Adipocyte (in vitro differentiated cells): ENCODE measurements at places on chromosomes 11 and 22.

DNA sequence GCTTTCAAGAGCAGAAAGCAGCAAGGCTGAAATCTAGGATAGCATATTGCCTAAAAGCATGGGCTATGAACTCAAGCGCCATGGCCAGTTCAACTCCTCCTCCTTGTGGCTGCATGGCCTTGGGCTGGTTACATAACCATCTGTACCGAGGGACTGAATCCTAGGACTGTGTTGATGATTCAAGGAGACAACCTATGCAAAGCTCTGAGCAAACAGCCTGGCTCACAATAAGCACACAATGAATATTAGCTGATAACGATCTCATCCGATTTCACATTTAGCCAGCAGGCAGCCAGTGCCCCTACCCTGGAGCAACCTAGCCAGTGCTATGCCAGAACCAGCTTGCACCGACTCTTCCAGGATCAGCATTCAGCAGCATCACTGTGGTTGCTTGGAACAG lies 698.4 kb downstream of the TBC1D22A start:
- no peak for DNase-seq

GRCh38 chr11:78338138-78338537 lies 79.5 kb downstream of the GAB2 start:
- DNase-seq, result no peak

DNA sequence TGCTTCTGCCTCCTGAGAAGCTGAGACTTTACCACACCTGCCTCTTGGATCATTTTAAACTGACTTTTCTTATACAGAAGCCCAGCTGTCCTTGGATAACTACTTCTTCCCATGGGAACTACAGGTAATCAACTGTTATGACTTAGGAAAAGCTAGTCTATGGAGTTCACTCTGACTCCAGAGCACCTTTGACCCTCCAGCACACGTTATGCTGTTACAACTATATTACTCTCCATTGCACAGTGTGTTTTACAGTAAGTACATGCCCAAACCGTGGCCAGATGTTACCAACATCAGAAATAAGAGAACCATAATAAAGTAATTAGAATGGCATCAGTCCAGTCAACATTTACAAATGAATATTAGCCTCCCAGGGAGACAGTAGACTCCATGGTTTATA lies 21.3 kb upstream of the TSG101 start:
- DNase-seq, result no peak

GRCh38 chr11:126355324-126355925 lies at the start of gene ST3GAL4:
ST3GAL4 (plus strand) TSS chr11:126355686; CDS start chr11:126406156, 50,470 bp downstream.
- peak; percentile 85 for DNase-seq

DNA sequence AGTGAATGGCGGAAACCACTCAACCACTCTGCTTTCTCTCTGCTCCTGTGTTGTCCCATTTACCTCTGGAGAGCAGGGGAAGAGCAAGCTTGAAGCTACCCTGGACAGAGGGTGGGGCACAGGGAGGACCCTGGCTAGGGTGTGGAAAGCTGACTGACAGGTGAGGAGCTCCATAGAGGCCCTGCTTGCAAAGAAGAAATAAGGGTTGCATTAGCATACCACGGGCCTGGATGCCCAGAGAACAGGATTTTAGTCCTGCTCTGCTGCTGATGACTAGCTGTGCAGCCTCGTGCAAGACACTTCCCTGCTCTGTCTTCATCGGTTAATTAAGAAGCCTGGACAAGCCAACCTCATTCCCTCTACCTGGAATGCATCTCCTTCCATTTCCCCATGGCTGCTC lies 135.0 kb downstream of the BUD13 start:
- DNase-seq, result no peak

GRCh38 chr22:38453066-38453672 lies 1.8 kb downstream of the KCNJ4 start:
- DNase-seq, result no peak

GRCh38 chr11:124623861-124624525 lies 1.3 kb downstream of the TBRG1 start:
- DNase-seq, result peak; percentile 59

- DNase-seq, result no peak
These were observed 138.4 kb upstream of the CCDC90B start for GRCh38 chr11:83424376-83425136.

DNA sequence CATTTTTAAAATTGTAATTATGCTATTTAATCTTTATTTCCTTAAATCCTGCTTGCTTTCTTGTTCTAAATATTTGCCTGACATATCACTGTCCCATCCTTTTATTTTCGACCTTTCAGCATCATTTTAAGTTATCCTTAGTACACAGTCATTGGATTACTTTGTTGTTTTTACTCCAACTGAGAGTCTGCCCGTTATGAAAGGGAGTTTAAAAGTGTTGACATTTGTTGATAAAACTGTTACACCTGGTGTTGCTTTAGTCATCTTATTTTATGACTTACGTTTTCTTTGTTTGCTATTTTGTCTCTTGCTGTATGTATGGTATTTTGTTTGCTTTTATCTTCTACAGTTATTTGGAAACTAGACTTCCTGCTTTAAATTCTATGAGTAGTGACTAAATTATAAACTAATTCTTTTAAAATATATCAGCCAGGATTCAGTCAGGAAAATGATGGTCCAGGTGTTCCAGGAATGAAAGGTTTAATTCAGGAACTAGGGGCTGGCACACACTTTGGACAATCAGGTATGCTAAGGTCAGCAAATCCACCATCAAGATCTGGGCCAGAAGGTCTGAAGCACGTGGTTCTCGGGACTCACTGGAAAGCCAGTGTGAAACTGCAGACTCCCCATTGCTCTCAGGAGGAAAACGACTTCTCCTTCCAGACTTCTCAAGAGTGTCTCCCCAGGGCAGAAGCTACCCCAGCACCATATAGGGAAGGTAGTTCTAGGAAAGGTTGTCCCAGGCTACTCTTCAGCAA lies 86.0 kb downstream of the RASSF10 start:
- no peak for DNase-seq

GRCh38 chr11:78045851-78046485 lies 17.7 kb upstream of the THRSP start:
- DNase-seq, result peak; percentile 86

GRCh38 chr11:326842-327580 lies 6.4 kb upstream of the IFITM3 start:
- DNase-seq, result no peak

- DNase-seq, result no peak
These were observed 17.7 kb upstream of the RGL4 start for GRCh38 chr22:23673050-23673620.

- no peak for DNase-seq
These were observed 2.5 kb downstream of the OR2D2 start for GRCh38 chr11:6889835-6890234.

- DNase-seq, result peak; percentile 98
These were observed at the start of gene SIK3 for GRCh38 chr11:117098269-117099232. SIK3 (minus strand) TSS chr11:117098428; CDS start chr11:117098415, 13 bp downstream.

DNA sequence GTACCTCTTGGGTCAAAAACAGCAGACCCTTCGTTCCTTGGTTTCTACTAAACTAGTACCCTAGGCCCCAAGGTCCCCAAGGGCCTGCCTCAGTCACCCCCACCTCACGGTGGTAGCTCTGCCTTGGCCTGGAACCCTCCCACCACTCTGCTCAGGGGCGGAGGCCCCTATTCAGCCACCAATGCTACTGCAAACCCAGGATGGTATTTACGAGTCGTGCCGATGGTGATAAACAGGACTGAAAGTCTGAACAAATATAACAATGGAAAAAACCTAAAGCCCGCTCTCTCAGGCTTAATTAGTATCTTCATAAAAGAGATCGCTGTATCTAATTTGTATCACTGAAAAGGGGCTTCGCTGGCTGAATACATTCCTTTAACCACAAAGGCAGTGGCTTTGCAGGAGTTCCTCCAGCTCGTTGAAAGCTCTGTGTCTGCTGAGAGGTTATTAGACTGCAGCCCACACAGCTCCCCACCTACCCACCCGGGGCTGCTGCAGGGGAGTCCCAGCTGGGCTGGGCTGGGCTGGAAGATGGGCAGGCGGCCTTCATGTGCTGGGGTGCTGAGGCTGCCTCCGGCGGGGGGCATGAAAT lies 15.2 kb downstream of the SHISAL1 start:
- DNase-seq, result no peak

- peak; percentile 73 for DNase-seq
These were observed at the start of gene ADM2 for GRCh38 chr22:50481440-50482106. ADM2 (plus strand) TSS chr22:50481543; CDS start chr22:50481848, 305 bp downstream.

DNA sequence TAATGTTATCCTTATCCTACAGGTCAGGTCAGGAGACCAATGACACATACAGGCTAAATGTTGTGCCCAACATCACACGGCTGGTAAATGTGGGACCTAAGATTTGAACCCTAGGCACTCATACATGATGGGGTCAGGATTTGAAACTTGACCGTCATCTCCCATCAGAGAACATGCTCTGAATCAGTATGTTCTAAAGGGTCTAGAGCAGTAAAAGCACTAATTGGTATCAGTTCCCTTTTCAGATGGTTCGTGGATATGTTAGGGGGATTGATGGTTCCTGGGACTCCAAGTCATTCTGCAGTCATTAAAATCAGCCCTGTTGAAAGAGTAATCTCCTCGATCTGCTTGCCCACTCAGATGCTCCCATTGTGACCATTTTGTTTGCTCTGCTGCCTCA lies 65.5 kb downstream of the BMAL1 start:
- DNase-seq, result no peak

DNA sequence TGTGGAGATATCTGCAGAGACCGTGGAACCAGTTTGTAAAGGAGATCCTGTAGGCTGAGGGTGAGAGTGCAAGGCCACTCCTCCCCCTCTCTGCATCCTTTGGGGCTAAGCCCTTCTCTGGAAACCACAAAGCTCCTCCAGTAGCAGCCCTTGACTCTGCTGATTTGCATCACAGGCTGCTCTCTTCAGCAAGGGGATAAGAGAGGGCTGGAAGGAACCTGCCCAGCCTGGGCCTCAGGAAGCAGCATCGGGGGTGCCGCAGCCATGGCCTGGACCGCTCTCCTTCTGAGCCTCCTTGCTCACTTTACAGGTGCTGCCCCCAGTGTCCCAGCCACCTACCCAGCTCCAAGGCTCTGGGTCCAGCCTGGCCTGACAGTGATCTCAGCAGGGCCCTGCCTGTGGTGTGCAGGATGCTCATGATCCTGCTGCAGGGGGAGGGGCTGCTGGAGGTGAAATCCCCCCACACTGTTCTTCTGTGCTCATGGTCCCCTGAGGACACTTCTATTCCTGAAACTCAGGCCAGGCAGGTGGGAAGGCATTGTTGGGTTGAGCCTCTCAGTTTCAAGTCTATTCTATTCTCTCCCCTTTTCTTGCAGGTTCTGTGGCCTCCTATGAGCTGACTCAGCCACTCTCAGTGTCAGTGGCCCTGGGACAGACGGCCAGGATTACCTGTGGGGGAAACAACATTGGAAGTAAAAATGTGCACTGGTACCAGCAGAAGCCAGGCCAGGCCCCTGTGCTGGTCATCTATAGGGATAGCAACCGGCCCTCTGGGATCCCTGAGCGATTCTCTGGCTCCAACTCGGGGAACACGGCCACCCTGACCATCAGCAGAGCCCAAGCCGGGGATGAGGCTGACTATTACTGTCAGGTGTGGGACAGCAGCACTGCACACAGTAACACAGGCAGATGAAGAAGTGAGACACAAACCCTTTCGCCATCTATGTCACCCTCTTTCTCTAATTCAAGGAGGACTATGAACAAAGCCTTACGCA lies 68.5 kb upstream of the IGLL5 start:
- no peak for DNase-seq

GRCh38 chr11:134882141-134882540 lies 470.1 kb upstream of the B3GAT1 start:
- DNase-seq, result no peak

- no peak for DNase-seq
These were observed 13.9 kb upstream of the PAK1 start for GRCh38 chr11:77487790-77488189.

- no peak for DNase-seq
These were observed 29.3 kb upstream of the TCF20 start for GRCh38 chr22:42299586-42300258.

GRCh38 chr11:125443767-125444311 lies 52.2 kb downstream of the FEZ1 start:
- DNase-seq, result no peak

DNA sequence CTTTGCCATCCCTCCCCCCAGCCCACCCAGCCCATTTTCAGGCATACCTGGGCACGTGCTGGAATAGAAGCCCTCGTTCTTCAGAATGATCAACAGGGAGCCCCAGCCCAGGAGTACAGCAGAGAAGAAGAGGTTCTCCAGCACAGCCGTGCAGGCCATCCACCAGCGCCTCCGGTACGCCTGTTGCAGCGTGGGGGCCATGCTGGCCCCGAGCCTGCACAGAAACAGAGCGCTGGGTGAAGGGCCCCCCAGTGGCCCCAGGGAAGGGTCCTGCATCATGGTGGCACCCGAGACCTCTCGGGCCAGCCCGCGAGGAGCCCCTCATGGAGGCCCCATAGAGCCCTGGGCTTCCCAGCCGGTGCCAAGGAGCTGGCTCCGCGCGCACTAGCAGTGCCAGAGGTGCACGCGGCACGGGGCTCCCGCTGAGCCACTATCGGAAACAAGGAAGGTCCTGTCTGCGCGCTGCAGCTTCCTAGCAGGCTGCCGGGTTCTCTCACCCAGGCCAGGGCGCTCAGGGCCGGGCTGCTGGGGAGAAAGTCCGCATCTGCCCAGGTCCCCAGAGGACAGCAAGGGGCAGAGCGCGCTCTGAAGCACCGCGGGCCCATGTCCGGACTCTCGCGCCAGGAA lies 1.5 kb downstream of the SLC43A1 start:
- peak; percentile 19 for DNase-seq

GRCh38 chr11:61864814-61865775 lies 26.2 kb downstream of the FADS3 start:
- DNase-seq, result no peak

DNA sequence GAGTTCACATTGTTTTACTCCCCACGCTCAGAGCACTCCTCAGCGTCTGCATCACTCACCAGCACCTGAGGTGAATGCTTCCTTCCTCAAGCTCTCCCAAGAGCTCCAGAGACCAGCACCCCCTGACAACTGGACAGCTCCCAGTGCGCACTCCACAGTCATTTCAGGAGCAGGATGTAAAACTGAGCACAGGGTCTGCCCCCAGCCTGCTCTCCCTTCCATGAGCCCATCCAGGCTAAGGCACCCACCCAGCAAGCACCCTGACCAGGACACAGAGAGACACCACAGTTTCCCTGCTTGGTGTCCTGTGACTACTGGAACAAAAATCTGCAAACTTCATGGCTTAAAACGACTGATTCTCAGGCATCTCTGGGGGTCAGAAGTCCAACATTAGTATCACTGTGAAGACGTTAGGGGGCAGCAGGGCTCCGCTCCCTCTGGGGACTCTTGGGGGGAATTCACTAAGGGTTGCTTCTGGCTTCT lies 3.3 kb downstream of the SCGB1D2 start:
- DNase-seq, result peak; percentile 28
